Left cardiac atrium (tissue), 4 donors: ENCODE measurements at places on chromosomes 4 and X. TPM values are rescaled to one million over a fixed set of nuclear protein-coding genes. Genes with fewer than 3 reads are reported as not detected.

The MAOB gene
- total RNA-seq, result 98.1 TPM

The DHRSX gene
- total RNA-seq, result 21.0 TPM

The OTC gene
- total RNA-seq, result 0.58 TPM

The DRP2 gene
- total RNA-seq, result 0.12 TPM

The BMPR1B gene
- 2.0 TPM for total RNA-seq

The MAP7D2 gene
- 0.60 TPM for total RNA-seq

The DUSP21 gene
- not detected for total RNA-seq

The ATP5ME gene
- 781 TPM for total RNA-seq

GRCh38 chr4:82629238-82630000 is 67.6 kb upstream of the TMEM150C start:
- DNase-seq, result no peak

- DNase-seq, result no peak
Measured at GRCh38 chr4:145880355-145880960, 58.2 kb downstream of the ZNF827 start.

- DNase-seq, result no peak
Measured at GRCh38 chr4:151025759-151026158, 10.7 kb upstream of the LRBA start.

DNA sequence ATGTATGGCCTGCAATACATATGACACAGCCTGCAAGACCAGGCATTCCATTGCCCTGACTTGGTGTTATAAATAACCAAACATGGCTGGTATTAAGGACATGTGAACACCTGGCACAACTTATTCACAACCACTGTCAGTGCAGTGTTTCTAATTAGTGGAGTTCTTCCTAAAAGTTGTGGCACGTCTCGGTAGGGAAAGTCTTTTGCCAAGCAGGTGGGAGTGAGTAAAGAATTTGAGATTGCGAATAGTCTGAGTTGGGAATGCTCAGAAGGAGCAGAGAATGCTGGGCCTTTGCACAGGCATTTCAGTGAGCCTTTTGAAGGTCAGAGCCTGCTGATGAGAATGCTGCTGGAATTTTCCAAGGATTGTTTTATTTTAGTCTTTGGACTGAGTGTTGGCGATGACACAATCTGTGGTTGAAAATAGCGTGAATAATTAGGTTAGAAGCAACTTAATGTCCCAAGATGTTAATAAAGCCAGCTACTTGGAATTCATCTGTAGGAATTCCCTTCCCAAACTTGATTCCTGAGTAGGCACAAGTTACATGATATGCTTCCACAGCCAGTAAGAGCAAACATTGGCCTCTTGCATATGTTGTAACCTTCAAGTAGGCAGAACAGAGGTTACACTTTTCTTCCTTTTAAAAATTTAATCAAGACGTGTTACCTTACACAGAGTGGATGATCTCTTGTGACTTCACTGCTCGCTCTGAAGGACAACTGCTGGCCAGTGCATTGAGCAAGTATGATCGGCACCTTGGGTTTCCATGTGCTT is 83.6 kb upstream of the PGRMC2 start:
- DNase-seq, result no peak

- DNase-seq, result no peak
Measured at GRCh38 chr4:187357045-187357643, 633.5 kb upstream of the FAT1 start.

DNA sequence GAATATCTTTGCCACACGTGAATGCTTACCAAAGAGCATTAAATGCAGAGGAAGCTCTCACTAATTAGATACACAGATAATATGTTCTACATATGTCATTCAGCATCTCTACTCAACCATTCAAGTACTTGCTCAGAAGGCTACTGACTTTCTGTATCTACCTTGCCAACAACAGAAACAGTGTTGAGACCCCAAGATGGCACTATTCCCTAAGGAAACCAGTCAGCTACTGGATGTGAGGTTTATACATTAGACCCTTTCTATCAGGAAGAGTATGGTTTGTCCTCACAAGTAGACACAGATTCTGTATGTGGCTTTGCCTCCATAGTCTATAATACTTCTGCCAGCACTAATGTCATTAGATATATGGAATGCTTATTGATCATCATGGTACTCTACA is 443.9 kb upstream of the INTU start:
- no peak for DNase-seq

DNA sequence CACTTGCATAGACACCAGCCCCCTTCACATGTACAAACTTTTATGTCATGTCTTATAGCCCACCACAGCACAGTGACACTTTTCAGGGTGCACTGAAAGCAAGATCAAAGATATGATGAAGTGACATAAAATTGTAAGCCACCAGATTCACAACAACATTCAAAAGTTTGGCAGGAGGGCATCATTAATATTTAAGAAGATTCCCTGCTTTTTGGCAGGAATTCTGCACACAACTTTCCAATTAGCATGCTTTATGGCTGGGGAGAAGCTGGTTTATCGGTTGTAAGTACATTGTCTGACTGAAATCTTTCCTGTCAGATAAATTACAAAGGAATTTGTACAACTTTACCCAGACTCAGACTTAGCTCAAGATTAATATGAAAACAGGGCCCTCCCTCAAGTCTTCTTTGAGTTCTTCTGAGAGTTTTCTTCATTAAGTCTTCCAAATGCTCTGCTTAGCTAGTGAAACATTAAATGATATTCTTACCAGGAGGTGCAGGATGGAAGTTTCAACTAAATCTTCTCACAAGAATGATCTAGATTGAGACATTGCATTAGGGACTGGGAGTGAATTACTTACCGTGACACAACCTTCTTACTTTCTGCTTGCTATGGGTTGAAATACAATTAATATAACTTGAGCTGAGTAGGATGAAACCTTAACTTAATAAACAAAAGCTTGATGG is 523.8 kb downstream of the PPARGC1A start:
- no peak for DNase-seq

DNA sequence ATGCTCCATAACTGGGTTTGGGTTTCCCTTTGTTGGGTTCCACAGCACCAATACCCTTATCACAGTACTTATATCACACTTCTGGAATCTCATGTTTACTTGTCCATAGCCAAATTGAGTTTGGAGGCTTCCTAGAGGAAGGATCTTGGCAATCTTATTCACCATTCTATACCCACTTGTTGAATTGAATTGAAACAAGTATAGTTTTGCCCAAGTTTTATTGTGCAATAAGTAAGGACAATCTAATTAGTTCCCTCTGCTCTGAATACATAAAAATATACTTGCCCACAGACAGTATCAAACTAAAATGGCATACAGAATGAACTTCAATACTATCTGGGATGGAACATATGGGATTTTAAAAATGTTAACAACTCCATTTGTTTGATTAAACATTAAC is 40.3 kb downstream of the SEC31A start:
- DNase-seq, result no peak

GRCh38 chr4:73585345-73585744 is 34.9 kb downstream of the RASSF6 start:
- DNase-seq, result no peak

GRCh38 chr4:683247-683897 is 5.6 kb downstream of the SLC49A3 start:
- DNase-seq, result no peak

DNA sequence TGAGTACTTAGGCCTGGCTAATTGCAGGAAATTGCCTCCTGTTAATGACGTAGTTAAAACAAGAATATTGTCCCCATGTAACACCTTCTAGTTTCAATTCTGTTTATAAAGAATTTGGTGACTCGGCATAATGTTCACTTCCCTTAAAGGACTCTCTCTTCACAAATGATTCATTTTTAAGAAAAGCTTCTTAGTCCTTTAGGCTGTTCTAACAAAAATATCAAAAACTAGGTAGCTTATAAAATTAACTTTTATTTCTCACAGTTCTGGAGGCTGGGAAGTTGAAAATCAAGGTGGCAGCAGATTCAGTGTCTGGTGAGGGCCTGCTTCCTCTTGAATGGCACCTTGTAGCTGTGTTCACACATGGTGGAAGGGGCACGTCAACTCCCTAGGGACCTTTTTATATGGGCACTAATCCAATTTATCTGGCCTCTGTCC is 23.8 kb downstream of the COL25A1 start:
- DNase-seq, result no peak

DNA sequence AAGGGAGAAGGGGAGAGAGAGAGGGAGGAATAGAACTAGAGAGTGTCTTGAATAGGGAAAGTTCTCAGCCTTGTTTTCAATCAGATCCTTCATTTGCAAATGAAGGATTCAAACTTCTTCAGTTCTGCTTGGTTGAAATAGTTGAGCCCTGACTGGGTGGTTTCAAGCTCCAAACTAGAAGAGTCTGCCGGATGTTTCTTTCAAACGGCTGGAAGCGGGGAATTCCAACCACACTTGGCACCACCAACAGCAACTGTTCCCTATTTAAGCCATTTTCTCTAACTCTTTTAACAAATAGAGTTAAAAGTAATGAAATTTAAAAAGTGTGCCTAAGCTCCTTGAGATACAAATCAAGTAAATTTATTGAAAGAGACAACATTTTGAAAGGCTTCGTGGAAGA is 67.5 kb upstream of the DDX60 start:
- no peak for DNase-seq

DNA sequence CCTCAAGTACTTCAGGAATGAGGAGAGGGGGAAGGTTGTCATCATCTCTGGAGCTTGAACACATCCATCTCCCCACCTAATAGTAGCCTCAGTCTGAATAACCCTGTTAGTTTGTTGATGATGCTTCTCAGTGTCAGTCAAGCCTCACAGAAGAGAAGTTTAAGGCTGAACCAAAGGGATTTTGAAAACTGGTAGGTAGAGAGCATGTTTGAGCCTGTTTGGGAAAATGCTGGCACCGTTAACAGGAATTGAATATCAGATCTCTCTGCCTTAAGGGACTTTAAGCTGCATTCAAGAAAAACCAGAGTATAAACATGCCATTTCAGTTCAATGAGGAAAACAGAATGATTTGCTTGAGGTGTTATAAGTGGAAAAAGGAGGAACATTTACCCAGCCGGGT is 73.1 kb downstream of the MAPK10 start:
- no peak for DNase-seq

DNA sequence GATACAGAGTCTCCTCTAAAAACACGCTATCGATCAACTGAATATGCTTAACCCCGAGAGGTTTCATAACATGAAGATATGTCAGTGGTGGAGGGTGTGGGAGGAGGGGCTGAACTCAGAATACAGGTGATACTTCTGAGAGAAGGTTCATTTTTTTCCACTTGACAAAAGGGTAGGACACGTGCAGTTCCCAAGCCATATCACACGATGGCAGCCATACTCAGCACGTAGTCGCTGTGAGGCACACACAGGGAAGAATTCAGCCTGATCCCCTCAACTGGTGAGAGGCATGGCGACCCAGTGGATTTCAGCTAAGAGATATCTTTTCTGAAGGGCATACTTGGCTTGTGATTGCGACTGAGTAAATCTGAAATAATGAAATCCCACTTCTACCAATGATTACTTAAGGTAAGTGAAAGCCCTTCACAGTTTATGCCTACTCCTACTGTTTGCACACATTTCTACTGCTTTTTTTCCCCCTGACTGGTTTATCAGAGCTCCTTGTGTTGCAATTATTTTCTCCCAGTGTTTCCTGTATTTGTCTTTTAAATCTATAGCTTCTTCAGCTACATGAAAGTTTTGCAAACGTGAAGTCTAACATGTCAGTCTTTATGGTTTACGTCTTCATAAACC is 133.1 kb downstream of the CORIN start:
- DNase-seq, result peak; percentile 40

GRCh38 chrX:16213961-16214360 is 46.7 kb downstream of the MAGEB17 start:
- no peak for DNase-seq

GRCh38 chr4:125303821-125304220 is 10.9 kb upstream of the FAT4 start:
- DNase-seq, result no peak

GRCh38 chr4:154364066-154364845 is 127.3 kb downstream of the DCHS2 start:
- peak; percentile 36 for DNase-seq

GRCh38 chr4:80500613-80501012 is 165.1 kb downstream of the CFAP299 start:
- no peak for DNase-seq

GRCh38 chr4:75834772-75835154 is 67.5 kb downstream of the PPEF2 start:
- no peak for DNase-seq

DNA sequence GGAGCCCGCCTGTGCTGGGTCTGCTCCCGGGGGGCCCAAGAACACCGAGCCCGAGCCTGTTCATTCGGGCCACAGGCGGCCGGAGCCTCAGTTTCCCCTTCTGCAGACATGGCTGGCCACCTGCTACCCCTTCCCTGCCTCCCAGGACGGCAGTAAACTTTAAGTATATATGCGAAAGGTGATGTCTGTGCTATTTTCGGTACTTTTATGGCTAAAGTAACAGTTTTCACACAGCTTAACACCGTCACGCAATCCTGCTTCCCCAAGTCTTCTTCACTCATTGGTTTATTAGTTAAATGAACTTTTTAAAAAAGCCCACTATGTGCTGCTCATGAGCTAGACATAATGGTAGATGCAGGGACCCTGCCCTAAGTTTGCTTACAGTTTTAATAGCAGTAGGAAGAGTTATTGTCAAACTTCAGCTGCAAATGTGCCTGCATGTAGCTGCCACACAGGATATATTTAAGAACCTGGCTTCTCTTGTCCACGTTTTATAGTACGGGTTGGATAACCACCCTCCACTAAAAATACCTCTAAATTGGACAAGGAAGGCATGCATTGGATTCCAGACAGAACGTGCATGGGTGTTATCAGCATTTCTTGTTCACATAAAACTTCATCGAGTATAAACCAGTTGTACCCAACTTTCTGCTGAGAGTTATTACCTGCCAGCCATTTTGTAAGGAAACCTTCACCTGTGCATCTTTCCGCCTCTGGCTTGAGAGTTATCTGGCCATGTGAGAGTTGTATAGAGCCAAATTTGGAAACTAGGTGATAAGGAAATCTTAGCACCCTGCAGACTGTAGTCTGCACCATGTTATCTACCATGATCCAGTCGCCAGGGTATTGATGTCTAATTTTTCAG is 741 bp downstream of the ANAPC4 start:
- no peak for DNase-seq

DNA sequence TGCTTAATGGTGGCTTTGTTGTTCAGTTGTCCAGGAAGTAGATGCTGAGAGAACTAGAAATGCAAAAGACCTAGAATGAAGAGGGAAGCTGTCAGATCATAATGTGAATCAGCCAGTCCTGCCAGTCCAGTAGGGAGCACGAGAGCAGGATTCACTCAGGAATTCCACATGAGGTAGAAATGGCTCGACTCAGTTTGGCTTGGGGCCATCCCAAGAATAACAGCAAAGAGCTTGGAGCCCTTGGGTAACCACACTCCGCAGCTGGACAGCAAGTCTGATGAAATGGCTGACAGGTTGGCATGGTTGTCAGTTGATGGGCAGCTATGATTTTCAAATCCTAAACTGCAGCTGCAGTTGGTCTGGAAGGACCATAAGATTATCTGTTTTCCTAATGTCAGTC is 44.5 kb upstream of the WDR1 start:
- DNase-seq, result no peak

DNA sequence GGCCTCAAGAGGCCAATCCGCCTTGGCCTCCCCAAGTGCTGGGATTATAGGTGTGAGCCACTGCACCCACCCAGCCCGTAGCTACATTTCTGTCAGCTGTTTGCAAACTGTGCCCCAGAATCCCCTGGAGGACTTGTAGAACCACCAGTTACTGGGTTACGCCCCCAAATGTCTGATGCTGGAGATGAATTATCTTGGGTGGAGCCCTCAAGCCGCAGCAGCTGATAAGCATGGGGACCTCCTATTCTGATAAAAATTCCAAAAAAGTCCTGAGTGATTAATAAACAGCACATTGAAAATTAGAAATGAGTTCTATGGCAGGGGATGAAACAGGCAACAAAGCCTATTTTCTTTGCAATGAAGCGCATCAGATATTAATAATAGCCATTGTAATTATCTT is 105.0 kb downstream of the PTTG2 start:
- no peak for DNase-seq
